Nephron progenitor cell (in vitro differentiated cells): ENCODE measurements at places on chromosomes 4 and X.

- H3K27ac ChIP-seq: no peak overlapping the region
- no peaks in the 10 kb centered on the region for H3K4me1 ChIP-seq
- no peak overlapping the region for H3K4me3 ChIP-seq
- no peaks in the 10 kb centered on the region for H3K36me3 ChIP-seq
Measured at GRCh38 chr4:155614111-155614762, 52.4 kb upstream of the GUCY1A1 start.

GRCh38 chr4:21869978-21870745, 78.4 kb downstream of the KCNIP4 start:
- H3K4me1 ChIP-seq: no peaks in the 10 kb centered on the region
- peaks cover 3% of the 10 kb centered on the region for H3K27me3 ChIP-seq
- no peak for DNase-seq
- H3K4me3 ChIP-seq: no peak overlapping the region
- H3K36me3 ChIP-seq: no peaks in the 10 kb centered on the region

DNA sequence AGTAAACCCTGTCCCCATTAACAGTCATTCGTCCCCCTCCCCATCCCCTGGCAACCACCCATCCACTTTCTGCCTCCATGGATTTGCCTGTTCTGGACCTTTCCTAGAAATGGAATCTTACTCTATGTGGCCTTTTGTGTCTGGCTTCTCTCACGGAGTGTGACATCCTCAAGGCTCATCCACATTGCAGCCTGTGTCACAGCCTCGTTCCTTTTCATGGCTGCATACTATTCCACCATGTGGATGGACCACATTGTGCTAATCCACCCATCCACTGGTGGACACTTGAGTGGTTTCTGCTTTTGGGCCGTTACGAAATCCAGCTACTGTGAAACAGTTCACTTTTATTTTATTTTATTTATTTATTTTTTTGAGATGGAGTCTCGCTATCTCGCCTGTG, 8.1 kb upstream of the PPP2R3B start:
- peak overlapping the region; percentile 64 for H3K27ac ChIP-seq
- H3K4me3 ChIP-seq: no peak overlapping the region
- peaks cover 4% of the 10 kb centered on the region for H3K36me3 ChIP-seq
- peaks cover 3% of the 10 kb centered on the region for H3K27me3 ChIP-seq
- H3K4me1 ChIP-seq: peaks cover 9% of the 10 kb centered on the region

- no peak overlapping the region for H3K4me3 ChIP-seq
- DNase-seq: no peak
- H3K4me1 ChIP-seq: no peaks in the 10 kb centered on the region
- no peaks in the 10 kb centered on the region for H3K36me3 ChIP-seq
- no peak overlapping the region for H3K27ac ChIP-seq
Measured at GRCh38 chr4:26106776-26107175, 192.8 kb downstream of the SMIM20 start.
